Activated CD4-positive, alpha-beta T cell treated with anti-CD3 and anti-CD28 coated beads for 36 hours (primary cell): ENCODE measurements at places on chromosomes 4 and X.

DNA sequence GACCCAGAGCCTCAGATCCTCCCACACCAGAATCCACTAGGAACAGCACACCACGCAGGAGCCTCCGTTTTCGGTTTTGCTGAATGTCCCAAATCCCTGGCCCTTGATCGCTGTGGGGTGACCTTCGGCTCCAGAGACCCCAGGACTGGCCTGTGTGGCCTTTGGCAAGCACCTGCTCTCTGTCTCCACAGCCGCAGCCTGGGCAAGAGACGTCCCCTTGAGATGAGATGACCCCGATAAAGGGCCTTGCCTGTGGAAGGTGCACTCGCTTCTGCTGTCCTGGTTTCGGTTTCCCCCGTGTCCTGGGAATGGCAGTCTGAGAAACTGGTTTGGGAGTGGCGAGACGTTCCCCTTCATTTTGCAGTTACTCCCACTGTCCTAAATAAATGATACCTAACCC is 9.6 kb downstream of the PSAPL1 start:
- no peak for DNase-seq

DNA sequence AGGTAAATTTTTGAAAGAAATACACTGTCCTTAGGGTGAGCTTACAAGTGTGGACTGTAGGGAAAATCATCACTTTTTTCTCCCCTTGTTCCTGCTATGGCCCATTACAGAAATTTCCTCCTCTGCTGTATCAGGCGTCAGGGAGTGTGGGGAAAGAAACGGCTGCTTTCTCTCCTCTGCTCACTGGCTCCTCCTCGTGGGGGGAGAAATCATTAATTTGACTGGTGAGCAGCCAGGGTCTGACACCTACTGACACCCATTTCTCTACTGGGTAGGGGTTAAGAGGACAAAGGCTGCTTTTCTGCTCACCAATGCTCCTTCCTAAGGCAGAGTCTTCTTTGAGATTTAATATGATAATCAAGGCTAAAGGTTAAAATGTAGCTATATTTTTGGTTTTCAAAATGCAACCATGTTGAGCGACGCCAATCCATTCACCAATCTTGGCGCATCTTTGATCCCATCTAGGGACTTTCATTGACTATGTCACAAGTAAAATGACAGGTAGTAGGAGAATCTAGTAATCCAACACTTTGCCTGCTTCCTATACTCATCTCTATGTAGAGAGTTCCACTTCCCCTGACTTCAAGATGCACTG is 25.1 kb downstream of the SETD7 start:
- peak; percentile 71 for DNase-seq

GRCh38 chrX:283115-283845 is 2.1 kb downstream of the PLCXD1 start:
- DNase-seq = peak; percentile 96

DNA sequence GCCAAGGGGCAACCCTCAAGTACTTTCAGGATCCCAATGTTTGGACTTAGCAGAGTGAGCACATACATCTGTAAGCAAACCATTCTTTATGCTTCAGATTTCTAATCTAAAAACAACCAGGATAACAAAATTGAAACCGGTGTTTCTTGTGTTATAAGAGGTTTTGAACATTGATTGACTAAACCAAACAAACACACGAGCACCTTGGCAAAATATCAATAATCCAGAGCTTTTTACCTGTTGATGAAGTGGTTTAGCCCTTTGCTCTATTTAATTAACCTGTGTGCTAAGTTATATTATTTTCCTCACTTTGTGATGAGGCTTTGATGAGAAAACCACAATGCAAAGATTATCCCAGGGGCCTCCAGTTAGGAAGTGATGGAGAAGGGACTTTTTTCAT is 255.3 kb upstream of the CXXC4 start:
- DNase-seq = no peak

GRCh38 chrX:67787196-67787595 is 243.4 kb downstream of the AR start:
- no peak for DNase-seq

- no peak for DNase-seq
Measured at GRCh38 chrX:27254656-27255055, 208.5 kb downstream of the PPP4R3C start.

DNA sequence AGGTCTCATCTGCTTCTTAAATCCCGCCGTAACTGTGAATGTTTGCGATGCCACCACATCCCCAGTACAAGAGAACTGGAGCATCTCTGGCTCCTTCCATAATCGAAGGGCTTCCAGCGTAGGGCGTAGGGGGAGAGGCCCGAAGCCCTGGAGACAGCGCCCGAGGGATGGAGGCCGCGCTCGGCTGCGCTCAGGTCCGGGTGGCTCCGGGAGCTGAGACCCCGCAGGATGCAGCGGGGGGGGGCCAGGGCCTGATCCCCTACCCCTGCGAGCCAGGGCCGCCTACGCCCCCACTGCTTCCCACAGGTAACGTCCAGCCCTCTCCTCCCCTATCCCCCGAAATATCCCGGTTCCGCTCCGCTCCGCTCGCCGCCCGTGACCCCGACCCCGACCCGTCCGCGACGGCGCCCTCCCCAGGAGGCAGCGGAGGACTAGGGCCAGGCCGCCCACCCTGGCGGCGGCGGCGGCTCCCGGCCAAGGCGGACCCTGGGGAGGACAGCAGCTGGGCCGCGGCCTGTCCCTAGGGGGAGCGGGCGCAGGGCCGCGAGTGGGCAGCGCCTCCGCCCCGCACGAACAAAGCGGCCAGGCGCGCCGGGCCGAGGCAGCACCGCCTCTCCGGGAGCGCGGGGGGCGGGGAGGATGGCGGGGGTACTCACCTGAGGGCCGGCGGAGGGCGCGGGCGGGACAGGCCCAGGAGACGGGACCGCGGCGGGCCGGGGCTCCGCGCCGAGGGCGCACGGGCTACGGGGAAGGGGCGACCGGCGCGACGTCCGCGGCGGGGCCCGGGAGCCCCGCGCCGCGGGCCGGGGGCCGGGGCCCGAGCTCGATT is 723 bp downstream of the WDFY3 start:
- DNase-seq = peak; percentile 9
